Activated CD4-positive, CD25-positive, alpha-beta regulatory T cell (primary cell): ENCODE measurements at places on chromosomes 6 and 20.

DNA sequence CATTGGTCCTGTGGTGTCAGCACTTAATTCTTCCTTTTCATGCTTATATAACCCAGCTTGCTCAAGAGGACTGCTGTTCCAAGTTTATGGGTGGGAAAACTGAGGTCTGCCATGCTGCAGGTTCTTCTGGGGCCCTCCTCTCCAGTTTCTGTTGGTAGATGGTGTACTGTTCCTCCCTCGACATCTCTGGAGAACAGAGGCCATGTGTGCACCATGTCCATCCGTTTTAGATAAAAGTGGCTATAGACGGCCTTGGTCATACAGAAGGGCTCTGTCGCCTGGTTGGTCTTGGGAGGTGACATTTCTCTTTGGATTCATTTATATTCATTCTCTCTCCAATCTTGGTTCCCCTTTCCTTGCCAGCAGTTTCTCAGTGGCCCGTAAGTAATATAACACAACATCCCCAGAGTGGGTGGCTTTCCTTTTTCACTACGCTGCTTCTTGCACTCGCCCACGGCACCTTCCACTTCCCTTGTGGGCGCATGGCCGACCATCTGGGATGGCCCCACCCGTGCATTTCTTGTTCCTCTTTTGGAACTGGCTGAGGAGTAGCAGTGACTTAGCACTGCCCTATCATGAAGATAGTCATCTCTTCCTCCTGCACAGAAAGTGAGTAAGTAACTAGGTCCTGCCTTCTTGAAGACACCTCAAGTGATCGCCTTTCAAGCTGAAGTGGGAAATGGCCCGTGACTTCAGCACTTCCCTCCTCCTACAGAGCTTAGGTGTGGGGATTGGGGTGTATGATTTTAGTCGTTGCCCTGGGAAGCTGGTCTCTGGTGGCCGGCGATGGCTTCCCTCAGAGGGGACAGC is 94.2 kb downstream of the RREB1 start:
- no peak for DNase-seq

- no peak for DNase-seq
These were observed 56.3 kb downstream of the PXDC1 start for GRCh38 chr6:3695065-3695817.

GRCh38 chr6:155580904-155581303 is 125.3 kb upstream of the NOX3 start:
- DNase-seq = no peak

- no peak for DNase-seq
These were observed 44.2 kb upstream of the ARFGEF2 start for GRCh38 chr20:48877304-48877703.

GRCh38 chr6:100685747-100686146 is 195.4 kb downstream of the ASCC3 start:
- no peak for DNase-seq
